Cerebellar cortex (tissue), 1 donor: ENCODE measurements at places on chromosomes 2 and 18.
A peak's percentile ranks its signal among the peaks of the same experiment; 100 is the strongest.

DNA sequence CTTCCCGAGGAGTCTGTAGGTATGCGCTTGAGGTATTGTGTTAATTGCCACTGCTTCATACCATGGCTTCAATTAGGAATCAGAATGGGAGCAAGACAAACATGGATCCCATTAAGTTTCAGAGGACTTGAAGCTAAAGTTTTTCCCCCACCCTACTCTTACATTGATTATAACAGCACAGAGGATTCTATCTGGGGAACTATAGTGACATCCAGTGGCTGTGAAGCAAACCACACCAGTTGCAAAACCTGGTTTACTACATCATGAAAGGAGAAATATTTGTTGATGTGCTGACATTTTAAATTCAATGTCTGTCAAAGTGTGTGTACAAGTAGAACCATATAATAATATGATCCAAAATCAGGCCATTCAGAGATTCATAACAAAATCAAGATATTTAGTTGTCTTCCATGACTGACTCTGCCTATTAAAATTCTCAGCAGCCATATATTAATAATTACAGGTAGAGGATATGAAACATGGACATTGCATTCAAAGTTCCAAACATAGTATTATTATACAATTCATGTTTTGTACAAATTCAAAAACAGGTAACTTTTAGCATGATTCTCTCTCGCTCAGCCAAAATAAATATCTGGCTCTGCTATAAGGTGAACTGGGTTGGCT lies 82.9 kb downstream of the GRB14 start:
- peak; percentile 40 for DNase-seq

DNA sequence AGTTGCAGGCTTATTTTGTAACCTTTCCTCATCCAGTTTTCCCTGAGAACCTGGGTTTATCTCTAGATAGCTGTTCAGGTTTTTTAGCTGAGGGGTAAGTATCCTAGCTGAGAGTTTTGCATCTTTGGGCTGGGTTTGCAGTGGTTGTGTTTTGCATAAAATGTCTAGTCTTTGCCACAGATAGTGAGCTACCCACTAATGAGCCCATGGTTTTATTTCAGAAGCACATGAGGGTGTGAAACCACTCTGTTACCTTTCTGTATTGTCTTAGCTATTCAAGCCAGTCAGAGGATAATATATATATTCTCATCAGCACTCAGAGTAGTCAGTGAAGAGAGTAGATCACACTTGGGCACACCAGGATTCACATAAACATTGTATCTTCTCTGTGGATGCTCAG lies 24.6 kb upstream of the TXNDC2 start:
- DNase-seq = no peak

DNA sequence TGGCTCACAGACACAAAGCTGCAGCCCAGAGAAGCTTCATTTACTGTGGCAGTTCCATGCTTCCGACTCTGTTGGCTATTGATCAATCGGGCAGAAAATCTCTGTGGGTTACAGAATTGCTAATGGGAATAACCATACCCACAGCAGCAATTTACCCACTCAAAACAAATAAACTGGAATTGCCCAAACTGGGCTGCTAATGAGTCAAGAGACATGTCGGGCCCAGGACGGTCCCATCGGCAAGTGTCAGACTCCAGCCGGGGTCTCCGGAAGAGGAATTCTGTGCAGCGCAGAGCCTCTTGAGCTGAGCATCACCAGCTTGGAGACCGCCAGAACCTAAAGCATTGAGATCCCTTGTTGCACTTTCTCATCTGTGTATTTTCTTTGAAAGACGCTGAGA lies 67.8 kb downstream of the TMEM18 start:
- DNase-seq = no peak

DNA sequence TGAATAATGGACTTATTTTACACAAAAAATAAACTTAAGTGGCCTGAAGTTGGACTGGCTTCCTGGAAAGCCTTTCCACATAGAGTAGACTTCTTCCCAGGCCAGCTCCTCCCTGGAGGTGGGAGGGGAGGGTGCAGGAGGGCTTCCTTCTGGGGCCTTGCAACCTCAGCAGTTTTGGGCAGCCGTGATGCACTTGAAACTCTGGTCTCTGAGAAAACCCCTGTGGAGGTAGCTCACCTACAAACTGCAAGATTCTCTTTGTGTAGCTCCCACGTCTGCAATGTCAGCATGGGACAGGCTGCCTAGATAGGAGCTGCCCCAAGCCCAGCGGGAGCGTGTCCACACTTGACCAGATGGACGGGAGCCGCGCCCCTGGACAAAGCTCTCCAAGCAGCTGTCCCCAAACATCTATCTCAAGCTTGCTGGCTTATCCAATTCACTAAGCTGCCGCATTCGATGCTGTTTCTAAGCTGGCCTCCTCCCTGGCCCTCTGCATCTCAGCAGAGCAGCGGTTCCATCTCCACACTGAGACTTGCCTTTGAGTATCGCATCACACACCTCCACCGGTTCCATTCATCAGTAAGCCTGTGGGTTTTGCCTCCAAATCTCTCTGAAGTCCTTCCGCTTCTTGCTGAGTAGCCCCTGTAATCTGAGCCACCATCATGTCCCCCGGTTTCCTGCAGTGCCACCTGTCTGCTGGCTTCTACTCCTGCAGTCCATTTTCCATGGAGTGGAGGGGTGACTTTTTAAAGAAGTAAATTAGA lies 1.6 kb upstream of the LPIN1 start:
- peak; percentile 78 for DNase-seq

- DNase-seq = no peak
Observed at GRCh38 chr2:4101936-4102335, 398.6 kb downstream of the DCDC2C start.

DNA sequence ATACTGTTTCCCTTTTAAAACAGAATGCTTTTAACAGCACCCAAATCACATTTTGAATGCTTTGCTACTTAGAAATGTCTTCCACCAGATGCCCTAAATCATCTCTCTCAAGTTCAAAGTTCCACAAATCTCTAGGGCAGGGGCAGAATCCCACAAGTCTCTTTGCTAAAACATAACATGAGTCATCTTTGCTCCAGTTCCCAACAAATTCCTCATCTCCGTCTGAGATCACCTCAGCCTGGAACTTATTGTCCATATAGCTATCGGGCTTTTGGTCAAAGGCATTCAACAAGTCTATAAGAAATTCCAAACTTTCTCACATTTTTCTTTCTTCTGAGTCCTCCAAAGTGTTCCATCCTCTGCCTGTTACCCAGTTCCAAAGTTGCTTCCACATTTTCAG lies 1374.5 kb upstream of the NXPH2 start:
- no peak for DNase-seq
